ENCODE measurements at places on chromosomes 13 and 19.

- DNase-seq: no peak
These were observed 184.0 kb upstream of the UBL3 start for GRCh38 chr13:30034458-30034795.

DNA sequence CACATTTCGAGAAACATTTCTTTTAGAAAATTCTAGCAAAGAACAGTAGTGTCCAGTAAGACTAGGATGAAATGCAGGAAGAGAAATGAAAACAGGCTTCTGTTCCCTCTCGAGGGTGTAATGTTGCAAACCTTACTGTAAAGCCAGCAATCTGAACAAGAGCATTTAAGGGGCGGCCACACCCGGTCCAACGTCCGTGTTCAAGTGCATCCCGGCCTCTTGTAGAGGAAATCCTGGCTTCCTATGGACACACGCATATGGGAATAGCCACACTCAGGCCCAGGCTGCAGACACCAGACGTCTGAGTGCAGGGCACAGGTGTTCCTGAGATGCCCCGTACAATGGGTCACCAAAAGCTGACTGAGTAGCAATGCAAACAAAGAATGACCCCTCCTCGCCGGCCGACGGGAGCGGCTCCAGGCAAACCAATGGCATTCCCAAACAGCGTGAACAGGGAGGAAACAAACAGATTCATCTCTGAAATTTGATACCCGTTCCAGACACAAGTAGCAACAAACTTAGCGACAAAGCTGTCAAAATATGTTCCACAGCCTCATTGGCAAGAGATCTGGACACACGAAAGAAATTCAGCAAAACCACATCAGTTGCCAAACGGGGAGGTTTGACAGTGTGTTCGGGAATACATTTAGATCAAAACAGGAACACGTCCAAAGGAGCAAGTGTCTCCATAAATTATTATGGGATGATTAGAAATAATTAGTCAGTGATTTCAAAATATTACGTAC lies 278.6 kb upstream of the TSHZ3 start:
- DNase-seq: no peak

- no peak for DNase-seq
These were observed 132.5 kb downstream of the NALCN start for GRCh38 chr13:101283782-101284181.

DNA sequence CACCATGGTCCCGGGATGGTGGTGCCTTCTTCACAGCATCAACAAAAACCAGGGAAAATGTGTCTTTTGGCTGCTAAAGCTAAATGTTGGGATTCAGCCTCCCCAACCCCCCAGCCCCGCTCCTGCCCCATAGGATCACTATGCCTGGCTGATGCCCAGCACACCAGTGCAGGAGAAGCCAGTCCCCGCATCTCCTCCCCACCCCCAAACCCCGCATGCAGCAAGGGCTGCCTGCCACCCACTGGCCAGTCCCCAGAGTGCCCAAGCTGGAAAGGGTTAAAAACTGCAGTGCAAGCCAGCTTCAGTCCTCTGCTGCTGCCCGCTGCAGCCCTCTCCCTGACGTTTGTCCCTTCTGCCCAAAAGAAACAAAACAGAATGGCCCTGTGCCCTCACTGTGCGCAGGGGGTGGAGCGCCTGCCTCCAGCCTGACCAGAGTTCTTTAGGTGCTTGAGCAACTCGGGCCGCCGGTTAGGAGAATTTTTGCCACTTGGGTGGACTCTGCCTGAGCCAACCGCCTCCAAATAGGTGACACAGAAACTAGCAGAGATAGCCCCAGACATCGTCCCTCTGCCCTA lies 3.7 kb downstream of the CALM3 start:
- DNase-seq: no peak

DNA sequence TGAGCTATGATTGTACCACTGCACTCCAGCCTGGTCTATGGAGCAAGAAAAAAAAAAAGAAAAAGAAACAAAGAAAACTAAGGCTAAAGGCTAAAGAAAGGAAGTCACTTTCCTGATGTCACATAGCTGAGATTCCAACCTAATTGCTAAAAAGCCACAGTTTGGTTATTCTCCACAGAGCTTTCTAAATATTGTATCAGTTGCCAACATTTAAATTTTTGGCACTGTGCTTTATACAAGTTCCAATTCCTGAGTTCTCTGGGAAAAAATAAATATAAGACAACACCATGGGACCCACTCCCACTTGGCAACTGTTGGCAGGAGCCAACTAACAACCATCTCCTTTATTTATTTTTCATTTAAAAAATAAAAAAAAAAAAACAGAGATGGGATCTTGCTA lies 11.2 kb upstream of the LYPD3 start:
- DNase-seq: no peak

- DNase-seq: no peak
These were observed 26.7 kb upstream of the ISYNA1 start for GRCh38 chr19:18464646-18465045.

DNA sequence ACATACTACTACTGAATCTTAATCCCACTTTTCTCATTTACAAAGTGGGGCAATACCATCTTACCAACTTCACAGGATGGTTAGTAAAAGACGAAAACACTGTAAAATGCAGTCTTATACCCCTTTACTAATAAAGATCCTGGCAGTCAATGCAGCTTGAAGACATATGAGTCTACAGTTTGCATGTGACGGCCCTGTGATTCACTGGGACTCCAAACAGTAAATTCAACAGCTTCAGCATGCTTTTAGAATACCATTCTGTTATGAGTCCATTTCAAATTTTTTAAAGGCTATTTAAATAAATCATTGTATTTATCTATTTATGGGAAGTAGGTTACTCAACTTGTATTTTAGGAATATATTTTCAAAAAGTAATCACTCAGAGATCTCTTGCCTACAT lies 629.1 kb downstream of the LIG4 start:
- no peak for DNase-seq

- no peak for DNase-seq
These were observed 12.2 kb downstream of the MED26 start for GRCh38 chr19:16615808-16616207.

GRCh38 chr13:40247845-40248244 lies 418.6 kb downstream of the FOXO1 start:
- DNase-seq: no peak

- no peak for DNase-seq
These were observed 116.2 kb upstream of the ZNF536 start for GRCh38 chr19:30255791-30256495.

- DNase-seq: peak; percentile 74
These were observed 40.5 kb downstream of the MAU2 start for GRCh38 chr19:19361075-19361594.

DNA sequence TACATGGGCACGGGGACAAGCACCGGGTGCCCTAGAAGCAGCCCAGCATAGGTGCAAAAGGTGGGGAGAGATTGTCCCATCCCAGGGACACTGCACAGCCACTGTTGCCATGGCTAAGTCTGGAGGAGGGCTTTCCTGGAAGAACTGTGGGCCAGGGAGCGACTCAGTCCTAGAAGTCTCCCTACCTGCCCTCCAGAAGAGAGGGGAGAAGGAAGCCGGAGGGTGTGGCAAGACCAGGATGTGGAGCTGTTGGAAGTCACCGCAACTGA lies 2.3 kb upstream of the FBN3 start:
- no peak for DNase-seq

DNA sequence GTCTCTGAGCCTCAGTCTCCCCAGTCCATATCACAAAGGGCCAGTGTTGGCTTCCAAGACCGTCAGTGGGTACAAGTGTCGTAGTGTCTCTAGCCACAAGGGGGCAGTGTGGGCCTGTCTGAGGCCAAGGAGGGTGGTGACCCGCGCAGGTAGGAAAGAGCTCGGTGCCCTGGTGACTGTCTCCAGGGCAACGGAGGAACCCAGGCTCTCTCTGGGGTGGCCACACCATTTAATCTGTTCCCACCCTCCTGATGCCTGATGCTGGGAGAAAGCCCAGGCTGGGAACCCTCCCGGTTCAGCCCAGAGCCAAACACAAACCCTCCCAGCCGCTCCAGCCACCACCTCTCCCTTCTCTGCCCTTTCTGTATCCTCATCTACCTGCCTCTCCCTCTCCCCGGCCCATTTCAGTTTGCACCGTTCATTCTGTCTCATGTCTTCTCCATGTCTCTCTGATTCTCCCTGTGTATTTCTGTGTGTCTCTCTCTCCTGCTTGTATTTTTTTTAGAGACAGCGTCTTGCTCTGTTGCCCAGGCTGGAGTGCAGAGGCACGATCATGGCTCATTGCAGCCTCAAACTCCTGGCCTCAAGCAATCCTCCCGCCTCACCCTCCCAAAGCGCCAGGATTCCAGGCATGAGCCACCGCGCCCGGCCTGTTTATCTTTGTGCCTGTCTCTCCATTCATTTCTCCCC lies 17.5 kb upstream of the MEIS3 start:
- DNase-seq: peak; percentile 82

- DNase-seq: no peak
These were observed 2.3 kb upstream of the FFAR3 start for GRCh38 chr19:35355791-35356460.

DNA sequence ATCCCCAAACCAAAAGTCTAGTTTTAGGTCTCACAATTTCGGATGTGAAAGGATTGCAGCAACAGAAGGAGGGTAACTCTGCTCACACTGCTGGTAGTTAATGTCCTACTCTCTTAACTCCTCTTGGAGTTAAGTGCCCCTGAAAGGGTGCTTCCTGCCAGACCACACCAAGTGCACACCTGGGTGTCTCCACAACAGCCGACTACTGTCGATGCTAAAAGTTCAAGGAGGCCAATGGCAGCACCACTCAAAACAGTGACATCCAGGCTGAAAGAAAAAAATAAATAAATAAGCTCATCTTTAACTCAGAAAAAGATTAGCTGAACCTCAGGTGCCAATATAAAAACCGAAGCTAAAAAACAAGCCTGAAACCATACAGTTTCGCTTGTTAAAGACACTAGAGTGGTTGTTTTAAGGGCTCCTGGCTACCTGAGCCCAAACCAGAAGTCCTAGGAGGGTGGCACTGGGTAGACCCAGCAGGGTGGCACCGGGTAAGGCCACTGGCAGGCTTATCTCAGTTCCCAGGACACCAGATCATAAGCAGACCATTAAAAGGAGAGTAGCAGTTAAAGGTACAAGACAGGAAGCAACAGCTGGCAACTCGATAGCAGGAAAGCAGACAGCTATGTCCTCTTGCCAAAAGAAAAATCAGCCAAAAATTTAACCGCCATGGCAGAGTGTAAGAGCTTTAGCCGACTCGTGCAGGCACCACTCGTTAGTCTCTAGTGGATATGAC lies 39.3 kb downstream of the BRD4 start:
- no peak for DNase-seq

DNA sequence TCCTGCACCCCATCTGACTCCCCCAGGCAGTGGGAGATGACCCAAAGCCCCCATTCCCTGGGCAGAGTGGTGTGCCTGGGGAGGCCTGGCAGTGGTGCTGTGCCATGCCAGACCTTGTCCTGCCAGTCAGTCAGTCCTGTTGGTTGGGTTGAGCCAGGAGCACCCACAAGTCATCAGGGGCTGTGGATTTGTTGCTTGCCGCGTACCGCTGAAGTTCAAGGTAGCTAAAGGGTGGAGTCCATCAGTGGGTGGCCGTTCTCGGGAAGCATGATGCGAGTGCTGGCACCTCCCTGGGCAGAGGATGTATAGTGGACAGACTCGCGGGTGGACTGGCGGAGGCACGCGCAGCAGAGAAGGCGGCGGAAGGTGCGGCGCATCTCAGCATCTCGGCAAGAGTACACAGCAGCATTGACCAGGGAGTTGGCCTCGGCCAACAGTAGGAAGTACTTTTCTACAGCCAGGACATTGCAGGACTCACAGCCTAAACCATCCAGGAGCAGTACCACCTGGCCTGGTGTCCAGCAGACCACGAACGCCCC lies 3.9 kb downstream of the LPAR2 start:
- DNase-seq: no peak

- DNase-seq: no peak
These were observed 234.4 kb upstream of the RXFP2 start for GRCh38 chr13:31504918-31505317.

DNA sequence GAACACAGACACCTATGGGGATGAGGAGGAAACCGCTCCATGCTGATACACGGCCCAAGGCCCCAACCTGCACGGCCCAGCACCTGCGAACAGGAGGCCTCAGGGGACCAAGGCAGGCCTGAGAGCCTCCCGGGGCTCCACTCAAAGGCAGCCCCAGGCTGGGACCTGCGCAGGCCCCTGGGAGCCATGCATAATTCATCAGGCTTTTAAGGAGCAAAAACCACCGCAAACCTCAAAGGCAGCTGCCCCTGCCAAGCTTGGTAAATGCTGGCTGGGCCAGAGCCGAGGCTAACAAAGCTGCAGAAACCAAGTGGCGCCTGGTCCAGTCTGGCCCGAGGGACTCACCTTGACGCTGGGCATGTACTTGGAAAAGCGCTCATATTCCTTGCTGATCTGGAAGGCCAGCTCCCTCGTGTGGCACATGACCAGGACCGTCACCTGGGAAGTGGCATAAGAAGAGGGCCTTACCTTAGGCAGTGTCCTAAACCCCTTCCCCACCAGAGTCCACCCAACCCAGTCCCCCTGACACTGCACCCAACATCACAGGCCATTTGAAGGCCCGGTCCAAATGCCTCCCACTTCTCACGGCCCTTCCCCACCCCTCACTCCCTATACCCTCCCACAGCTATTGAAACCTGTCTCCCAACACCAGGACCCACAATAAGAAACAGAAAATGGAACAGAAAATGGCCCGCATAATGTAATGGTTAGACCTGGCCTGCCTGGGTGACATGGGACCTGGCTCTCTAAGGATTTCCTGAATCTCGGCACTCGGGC lies 7.8 kb downstream of the DDX39A start:
- DNase-seq: no peak

DNA sequence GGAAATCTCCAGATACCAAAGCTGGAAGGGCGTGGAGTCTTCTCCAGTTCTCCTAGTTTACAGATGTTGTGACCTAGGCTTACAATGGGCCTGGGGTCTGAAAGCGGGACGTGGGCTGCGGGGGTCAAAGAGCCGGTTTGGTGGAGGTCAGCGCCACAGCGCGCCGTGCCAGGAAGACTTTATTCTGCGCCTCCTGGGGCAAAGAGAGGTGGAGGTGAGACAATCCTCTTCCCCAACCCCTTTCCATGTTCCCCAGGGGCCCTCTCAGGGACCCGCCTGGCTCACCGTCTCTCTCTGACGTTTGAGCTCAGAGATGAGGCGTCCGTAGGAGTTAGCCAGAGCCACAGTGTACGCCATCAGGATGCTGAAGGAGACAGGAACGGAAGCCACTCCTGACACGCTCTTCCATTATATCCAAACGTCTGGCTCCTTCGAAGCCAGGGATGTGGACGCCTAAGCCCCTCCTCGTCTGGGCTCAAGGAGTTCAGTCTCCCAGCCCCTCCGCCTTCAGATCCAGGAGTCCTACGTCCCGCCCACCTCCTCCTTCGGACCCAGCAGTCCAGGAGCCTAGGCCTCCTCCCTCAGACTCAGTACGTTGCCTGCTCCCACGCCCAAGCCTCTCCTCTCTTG lies 776 bp upstream of the LENG1 start:
- DNase-seq: no peak
